ENCODE measurements at places on chromosomes 7 and 10.

- DNase-seq, result no peak
Observed at GRCh38 chr7:34622771-34623250, 35.2 kb upstream of the NPSR1 start.

GRCh38 chr10:71278691-71279588 lies 40.1 kb upstream of the SLC29A3 start:
- DNase-seq, result no peak

DNA sequence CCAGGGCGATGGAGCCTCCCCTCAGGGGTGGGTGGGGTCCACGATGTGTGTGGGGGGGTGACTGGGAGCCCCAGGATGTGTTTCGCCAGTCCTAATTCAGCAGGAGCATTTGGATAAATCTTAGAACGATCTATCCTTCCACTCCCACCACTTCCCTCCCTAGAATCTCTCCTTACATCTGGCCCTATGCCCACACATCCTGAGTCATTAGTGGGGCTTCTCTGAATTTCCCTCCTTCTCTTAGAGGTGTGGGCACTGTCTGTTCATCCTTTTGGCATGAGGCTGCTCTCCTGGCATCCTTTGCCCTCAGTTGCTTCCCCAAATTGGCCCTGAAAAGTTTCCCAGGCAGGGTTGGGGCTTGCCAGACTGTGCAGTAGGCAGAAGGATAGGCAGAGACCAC lies 1.6 kb downstream of the GHRHR start:
- no peak for DNase-seq

DNA sequence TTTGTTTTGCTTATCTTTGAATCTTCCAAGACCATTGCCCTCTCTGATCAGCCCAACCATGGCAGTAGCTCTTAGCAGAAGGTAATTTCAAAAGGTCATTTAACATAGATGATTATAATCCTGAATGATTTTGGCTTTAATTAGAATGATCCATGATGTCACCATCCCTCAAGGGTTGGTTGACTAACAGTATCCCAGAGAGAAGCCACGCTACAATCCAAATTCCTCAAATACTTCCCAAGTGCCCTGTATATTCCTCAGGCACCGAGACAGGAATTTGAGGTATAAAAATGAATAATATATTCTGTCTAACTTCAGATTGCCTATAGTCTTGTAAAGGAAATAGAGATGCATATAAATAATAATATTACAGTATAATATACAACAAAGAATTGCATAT lies 42.1 kb upstream of the TMEM196 start:
- no peak for DNase-seq

DNA sequence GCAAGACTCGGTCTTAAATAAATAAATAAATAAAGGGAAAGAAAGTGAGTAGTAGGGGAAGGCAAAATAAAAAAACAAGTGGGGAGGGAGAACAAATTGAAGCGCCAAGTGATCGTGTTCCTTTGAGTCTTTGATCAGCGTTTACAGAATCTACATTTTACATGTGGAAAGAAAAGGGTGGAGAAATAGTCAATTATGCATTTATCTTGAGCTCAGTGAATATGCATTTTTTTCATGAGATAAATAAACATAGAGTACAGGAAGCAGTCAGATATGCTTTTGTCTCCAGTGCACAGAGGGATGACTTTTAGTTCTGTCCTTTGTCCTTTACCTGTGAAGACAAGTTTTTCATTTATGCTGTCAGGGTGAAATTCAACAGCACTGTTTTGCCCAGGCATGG lies 6.1 kb upstream of the GUSB start:
- no peak for DNase-seq

DNA sequence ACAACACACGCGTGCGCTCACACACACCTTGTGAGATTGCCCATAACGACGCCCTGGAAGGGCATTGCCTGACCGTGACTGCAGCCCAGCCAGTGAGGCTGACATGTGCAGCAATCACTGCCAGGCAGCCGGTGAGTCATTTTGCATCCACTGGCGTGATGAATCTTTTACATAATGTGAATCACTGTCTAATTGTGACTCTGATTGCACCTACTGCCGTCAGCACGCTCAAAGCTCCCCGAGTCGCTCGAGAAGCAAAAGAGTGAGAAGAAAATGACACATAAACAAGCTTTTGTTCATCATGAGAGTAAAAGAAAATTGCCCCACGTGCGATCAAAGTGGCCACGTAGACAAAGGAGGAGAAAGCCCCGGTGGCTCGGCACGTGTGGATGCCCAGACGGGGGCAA lies 117.4 kb upstream of the PFKP start:
- DNase-seq, result no peak

GRCh38 chr10:95480102-95480900 lies 80.9 kb downstream of the SORBS1 start:
- no peak for DNase-seq

DNA sequence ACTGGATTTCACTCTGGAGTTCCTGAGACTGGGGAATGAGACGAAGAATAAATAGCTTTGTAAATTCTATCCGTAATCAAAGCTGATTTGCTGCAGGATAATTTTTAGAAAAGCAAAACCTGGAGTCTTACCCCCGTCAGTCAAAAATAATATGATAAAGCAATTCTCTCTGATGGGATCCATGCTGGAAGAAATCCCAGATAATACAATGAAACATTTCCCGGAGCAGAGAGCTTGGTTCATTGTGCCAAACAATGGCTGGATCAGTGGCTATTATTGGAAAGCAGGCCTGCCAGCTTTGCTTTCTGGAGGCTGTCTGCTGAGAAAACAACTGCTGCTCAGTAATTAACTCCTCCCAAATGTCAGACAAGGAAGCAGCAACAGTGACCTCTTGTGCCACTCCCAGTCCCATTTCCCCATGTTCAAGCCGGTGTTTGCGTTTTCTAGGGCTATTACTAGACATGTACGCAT lies 609.4 kb upstream of the PCDH15 start:
- DNase-seq, result peak; percentile 47

- DNase-seq, result no peak
Observed at GRCh38 chr7:127751490-127752448, 99.8 kb downstream of the SND1 start.

DNA sequence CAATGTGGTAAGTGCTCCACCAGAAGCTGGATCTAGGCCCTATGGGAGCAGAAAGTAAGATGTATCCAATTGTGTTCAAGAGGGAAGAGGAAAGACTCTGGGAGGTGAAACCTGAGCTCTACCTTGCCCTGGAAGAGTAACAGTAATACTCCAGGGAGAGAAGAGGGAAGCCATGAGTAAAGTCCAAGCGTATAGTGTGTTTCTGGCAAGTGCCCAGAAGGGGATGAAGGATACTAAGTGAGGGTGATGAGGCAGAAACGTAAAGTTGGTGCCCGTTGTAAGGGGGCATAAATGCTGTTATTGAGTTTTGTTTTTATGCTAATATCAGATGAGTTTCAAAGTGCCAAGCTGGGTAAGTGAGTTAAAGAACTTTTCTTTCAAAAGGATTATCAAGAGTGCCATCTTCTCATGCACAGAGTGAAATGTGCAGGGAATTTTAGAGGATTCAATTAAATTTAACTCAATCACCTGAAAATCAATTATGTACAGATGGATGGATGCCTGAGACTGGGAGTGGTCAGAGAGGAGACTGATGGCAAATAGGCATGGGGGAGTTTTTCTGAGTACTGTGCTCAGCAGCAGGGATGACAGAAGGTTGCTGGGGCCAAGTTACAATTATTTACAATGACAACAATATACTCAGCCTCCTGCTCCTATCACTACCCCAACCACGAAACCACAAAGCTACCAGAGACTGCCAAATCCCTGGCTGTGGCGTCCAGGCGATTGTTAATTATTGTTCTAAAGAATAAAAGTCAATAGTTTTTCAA lies 123.3 kb upstream of the LAMB4 start:
- peak; percentile 95 for DNase-seq

GRCh38 chr7:66957595-66958290 lies 36.7 kb downstream of the TMEM248 start:
- DNase-seq, result no peak

- DNase-seq, result no peak
Observed at GRCh38 chr7:1665549-1666316, 4.3 kb upstream of the ELFN1 start.

- DNase-seq, result no peak
Observed at GRCh38 chr10:5413012-5413938, 918 bp downstream of the NET1 start.

DNA sequence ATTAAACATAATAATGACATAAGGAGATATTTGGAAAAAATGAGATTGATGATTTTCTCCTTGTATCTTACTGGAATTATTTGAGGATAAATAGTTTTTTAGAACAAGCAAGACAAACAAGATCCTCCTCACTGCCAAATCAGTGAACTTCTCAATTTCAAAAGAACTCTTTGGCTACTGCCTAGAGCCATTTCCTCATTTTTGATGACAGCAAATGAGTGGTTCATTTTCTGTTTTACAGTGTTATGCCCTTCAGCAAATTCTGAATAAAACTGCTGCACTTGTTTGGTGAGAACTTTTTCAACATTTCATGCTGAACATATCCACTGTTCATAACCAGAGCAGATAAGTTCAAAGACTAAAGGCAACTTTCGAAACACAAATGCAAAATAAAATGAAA lies 42.5 kb upstream of the AHR start:
- DNase-seq, result no peak

DNA sequence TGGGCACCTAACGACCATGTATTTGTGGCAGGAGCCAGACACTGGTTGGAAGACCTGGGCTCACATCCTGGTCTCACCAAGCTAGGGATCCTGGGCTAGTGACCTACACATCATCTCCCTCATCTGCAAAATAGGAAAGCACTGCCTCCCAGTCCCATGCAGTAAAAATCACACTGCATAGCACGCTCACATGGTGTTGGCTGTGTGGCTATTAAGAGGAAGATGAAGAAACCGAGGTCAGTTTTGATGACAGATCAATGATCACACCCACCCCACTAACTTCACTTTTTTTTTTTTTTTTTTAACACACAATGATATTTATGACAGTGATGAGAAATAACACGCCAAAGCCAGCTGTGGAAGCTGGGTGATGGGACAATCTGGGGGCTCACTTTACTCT lies 146.5 kb downstream of the RNF216 start:
- no peak for DNase-seq

DNA sequence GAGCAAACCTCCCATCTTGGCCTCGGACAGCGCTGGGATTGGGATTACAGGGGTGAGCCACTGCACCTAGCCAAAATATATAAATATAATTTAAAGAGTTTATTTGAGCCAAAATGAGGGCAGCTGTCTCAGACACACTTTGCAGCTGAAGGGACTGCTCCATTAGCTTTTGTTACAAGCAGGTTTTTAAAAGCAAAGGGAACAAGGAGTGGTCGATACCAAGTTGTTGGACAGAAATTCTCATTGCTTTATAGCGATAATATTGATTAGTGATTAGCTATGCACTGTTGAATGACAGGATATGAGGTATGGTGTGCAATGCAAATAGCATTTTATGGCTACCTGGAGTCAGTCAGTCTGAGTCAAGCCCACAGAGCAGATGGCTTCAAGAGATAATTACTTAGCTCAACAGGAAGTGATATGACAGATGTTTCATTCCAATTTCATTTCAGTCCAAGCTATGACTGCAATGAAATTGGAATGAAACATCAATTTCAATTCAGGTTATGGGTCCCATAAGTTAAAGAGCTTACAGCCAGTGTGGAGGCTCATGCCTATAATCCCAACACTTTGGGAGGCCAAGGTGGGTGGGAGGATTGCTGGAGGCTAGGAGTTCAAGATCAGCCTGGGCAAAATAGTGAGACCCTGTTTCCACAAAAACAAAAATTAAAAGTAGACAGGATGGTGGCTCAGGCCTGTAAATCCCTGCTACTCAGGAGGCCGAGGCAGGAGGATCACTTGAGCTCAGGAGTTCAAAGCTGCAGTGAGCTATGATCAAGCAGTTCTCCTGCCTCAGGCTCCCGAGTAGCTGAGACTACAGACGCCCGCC lies 23.1 kb downstream of the TYW1 start:
- peak; percentile 74 for DNase-seq

- DNase-seq, result no peak
Observed at GRCh38 chr7:117008118-117008885, 55.0 kb downstream of the ST7 start.

DNA sequence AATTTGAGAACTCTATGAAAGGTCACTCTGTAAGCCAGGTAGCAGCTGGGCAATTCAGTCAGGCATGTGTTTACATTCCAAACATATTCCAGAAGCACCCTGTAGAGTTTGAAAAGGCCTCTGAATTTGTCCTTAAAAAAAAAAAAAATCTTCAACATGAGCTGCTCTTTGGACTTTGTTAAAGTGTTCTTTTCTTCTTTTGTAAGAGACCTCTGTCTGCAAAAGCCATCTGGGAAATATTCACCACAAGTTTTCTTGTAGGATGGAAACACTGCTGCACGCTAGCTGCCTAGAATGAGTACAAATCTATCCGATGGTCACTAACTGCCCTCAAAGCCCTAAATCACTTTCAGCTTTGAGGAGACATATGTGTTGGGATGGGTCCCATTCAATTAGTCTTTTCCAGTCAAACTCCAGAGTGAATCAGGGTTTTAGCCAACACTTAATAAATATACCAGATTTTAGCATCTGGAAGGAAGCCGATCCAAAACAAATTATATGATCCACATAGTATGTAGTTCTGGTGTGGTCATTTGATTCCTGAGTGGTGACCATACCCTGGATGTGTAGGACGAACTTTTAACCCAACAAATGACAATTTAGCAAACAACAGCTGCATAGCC lies 85.9 kb downstream of the CD36 start:
- no peak for DNase-seq

DNA sequence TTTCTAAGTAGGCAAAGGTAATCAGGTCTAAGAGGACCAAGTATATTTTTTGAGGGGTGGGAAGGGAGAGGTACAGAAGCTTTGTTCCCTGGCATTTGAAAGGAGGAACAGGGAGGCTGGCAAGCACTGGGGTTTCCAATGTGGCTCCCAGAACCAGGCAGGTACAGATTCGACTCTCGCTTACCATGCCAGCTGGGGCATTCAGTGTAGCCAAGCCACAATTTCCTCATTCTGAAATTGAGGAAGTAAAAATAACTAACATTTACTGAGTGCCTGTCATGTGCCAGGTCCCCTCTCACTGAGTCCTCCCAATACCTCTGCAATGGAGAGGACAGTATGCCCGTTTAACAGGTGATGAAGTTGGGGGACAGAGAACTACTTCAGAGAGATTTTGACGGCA lies 45.9 kb upstream of the BET1 start:
- DNase-seq, result no peak

DNA sequence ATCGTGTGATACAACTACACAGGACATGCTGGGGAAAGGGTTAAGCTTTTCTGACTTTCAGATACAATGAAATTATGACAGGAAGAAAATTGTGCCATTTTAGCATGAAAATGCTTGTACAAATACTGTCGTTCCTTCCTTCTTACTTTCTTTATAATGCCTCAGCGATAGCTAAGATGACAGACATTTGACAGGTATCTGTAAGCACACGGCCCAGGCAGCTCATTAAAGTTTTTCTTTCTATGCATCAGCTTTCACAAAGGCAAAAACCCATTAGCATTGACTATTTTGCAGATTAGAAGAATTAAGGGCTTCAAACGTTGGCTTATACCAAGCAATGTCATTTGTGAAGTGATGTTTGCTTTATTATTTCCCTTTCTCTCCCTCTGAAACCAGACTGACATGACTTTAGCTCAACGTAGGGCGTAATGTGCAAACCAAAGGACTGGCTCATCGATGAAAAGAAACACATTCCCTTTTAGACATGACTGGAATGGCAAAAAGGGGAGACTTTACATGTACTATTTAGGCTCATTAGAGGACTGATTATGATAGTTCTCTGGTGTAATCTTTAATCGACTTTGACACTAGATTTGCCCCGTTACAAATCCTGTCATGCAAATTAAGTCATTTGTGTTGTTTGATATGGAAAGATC lies 258.4 kb upstream of the SP8 start:
- no peak for DNase-seq

All from NCI-H2029 treated with DMSO at 0.1 percent for 48 hours (cell line).